HT1080 (cell line): ENCODE measurements at places on chromosomes 7 and 10. TPM values are rescaled to one million over a fixed set of nuclear protein-coding genes. Genes with fewer than 3 reads are reported as not detected.
A peak's percentile ranks its signal among the peaks of the same experiment; 100 is the strongest.

- DNase-seq, result no peak
These were observed 78.2 kb downstream of the NT5C2 start for GRCh38 chr10:103114876-103115275.

GRCh38 chr10:101217450-101218281 is 11.6 kb downstream of the LBX1 start:
- no peak for DNase-seq

GPR85 gene
- total RNA-seq, result 3.2 and 3.5 TPM in 2 replicates

DNA sequence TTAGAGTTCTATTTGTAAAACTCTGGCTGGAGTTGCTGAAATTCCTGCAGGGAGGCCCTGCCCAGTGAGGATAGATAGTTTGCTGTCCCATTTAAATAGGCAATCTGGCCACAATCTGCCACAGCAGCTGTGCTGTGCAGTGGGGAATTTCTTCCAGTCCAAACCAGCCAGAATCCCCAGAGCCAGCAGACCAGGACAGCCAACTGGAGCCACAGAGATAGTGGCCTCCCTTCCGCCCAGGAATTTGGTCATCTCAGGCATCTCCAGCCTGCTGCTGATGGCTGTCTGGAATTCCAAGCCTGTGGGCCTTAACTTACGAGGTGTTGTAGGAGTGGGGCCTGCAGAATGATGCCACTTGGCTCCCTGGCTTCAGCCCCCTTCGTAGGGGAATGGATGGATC is 643.4 kb downstream of the DNAJB9 start:
- DNase-seq, result no peak

DNA sequence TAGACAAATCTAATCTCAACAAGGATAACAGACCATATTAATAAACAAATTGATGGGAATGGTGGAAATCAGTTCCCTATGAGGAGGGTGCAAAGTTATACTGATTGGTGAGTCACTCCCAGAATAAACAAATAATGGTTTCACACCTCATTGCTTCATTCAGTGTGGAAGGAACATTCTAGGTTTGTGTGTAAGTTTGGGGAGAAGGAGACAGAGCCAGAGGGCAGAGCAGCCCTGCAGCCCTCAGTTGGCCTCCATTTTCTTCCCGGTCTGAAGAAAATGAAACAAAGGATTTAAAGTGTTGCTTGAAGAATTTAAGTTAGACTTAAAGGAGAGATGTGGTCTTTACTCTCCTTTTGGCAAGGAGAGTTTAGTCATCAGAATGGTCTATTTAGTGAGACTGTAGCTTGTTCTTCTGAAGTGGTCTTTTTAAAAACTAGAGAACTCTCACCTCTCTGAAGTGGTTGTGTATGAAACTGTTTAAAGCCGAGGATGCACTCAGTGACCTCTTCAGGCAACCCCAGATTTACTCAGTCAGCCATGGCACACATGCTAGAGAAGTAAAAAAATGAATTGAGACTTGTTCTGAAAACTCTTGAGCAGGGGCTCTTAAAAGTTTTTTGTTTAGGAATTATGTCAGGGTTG is 27.2 kb downstream of the IKZF1 start:
- no peak for DNase-seq

DNA sequence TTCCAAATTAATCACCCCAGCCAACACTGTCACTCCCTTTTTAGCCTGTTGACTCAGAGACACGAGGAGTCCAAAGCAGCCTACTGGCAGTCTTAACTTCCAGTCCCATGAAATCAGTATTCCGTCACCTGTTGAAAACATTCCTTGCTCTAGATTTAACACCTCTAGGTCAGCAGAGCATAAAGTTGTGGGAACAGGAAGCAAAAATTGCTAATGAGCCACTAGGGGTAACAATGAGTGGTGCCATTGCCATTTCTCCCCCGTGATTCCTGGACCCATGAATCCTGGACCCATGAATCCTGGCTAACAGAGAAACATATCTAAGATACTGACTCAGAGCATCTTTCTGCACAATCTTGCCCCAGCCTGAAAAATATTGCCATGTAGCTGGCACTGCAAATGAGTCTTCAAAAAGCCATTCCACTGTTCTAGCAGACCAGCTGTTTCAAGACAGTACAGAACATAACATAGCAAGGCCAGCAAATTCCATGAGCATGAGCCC is 252.7 kb upstream of the PTER start:
- DNase-seq, result no peak

DNA sequence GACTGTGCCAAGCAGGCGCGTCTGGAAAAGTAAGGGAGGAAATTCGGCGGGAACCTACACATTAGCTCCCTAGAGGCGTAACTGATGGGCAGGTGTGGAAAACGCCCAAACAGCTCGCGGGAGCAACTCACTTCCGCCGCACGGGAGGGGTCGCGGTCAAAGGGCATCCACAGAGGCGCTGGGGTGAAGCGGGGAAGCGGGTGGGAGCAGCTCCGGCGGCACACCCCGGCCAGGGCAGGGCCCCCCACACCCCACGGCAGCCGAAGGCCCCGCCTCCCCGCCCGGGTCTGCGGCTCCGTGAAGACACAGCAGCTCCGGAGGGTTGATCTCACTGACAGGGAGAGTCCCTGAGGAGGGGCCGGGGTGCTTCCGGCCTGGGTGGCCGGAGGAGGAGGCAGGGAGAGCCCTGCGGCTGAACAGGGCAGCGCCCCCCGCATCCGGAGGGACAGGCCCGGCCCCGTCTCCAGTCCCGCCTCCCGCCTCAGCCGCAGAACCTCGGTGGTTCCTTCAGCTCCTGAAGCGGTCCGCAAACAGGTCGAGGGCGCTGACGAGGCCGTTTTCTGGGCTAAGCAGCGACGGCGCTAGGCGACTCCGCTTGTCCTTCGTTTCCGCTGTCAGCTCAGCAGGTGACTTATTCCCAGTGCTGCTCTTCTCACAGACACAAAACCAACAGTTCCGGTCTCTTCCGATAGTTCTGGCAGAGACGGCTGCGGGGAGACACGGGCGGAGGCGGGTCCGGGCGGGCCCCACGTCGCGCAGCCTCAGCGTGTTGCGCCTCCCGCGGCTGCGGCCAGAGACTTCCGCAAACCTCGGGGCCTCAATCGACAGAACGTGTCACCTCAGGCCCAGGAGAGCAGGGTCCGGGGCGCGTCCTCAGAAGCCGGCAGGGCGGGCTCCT is 276.1 kb downstream of the DNAJB6 start:
- no peak for DNase-seq

DNA sequence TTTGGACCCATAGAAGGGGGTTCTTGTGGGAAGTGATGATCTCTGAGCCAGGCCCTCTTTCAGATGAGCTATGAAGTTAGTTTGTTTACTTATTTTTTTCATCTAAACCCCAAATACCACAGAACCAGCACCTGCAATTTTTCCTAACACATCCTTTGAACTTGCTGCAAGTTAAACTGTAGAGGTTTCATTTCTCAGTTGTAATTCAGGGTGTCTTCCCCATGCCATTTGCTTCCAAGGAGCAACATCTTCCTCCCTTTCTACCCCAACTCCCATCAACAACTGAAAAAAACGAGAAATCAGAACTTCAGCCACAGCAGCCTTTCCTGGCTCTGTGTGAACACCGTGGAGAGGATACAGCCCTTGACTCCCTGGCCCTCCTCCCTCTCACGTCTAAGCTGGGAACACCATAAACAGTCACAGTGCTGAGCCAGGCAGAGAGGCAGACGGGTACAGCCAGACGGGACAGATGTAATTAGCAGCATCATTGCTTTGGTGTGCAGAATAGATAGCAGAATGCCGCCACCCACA is 63.6 kb downstream of the RGS10 start:
- DNase-seq, result no peak

DNA sequence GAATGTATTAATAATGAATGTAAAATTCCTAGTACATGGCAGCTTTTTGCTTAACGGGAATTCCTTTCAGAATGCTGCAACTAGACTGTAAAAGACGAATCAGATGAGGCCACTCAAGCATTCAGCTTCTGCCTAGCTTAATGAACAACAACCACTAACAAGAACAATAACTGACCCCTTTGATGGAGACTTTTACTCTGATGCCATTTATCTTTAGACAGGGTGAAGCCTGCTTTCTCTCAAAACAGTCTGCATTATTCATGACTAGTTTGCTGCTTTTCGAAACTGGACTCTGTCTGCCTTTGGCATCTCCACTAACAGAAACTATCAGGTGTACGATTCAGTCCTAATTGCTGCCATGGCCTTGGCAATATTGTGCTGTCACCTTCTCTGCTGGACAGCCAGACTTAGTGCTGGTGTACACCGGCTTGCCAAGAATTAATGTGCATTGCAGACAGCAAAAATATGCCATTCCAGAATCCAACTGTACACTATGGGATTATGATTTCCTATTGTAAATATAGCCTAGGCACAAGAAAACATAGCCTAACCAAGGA is 295.5 kb upstream of the CDC14C start:
- no peak for DNase-seq

DNA sequence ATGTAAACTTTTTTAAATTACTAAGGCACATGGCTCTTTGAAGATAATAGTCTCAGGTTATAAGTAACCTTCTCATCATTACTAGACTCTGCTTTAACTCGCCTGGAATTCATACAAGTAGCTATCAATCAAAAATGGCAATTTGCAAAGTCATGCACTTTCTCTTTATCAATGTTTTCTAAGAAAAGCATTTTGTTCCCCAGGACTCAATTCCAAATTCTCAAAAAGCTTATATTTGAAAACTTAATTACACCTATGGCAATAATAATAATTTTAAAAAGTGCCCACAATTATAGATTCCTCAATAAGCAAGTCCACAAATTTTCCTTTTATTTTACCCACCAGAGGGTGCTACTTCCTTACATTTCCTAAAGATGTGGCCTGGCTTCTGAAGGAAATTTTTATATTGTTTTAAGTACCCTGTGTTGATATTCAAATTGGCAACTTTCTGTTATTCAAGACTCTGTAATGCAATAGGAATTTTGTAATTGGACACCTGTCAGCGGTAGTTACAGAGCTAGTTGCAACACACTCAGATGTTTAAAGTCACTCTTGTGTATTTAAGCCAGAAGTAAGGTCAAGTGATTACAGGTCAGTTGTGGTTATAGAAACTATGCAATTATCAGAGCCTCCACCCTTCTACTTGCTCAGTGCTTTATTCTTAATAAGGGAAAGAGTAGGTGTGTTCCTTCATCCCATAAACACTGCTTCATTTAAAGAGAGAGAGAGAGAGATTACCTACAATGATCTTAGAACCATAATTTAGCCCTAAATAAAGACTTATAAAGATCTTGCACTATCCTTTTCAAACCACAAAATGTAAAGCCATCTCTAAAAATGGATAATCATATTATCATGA is 47.1 kb upstream of the HYAL4 start:
- DNase-seq, result peak; percentile 90

EEF1AKMT2 gene
- total RNA-seq, result 26.2 and 29.9 TPM in 2 replicates

DNA sequence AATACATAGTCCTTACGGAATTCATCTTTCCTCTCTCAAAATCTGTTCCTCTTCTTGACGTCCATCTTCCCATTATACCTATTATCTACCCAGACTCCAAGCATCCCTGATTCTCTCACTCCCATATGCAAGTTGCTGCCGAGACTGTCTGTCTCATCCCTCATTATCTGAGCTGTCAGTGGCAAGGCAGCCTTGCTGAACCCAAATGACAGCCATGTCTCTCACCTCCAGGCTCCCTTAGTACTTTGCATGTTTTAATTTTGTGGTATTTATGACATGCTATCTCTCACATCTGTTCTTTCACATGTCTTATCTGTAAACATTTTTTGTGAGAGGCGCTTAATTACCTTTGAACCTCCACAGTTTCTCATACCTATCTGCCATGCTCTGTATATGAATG is 54.4 kb upstream of the IFRD1 start:
- no peak for DNase-seq

DNA sequence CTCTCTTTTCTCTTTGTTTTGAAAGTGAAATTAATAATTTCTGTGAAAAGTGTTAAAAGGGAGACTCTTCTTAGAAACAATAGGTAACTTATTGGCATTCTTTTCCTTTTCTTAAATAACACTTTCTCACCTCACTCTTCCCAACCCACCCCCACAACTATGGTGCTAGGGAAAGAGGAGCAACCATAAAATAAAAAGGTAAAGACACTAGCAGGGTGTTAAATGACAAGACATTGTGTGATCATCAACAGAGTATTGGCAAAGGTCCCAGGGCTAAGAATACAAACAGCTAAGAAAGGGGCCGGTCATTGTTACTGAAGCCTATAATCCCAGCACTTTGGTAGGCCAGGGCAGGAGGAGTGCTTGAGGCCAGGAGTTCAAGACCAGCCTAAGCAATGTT is 183.7 kb downstream of the NEBL start:
- DNase-seq, result no peak

ZNF425 gene
- total RNA-seq, result 0.23 and 0.33 TPM in 2 replicates

CALY gene
- 1.7 TPM in 1 of 2 replicates, not detected in the other for total RNA-seq

DNA sequence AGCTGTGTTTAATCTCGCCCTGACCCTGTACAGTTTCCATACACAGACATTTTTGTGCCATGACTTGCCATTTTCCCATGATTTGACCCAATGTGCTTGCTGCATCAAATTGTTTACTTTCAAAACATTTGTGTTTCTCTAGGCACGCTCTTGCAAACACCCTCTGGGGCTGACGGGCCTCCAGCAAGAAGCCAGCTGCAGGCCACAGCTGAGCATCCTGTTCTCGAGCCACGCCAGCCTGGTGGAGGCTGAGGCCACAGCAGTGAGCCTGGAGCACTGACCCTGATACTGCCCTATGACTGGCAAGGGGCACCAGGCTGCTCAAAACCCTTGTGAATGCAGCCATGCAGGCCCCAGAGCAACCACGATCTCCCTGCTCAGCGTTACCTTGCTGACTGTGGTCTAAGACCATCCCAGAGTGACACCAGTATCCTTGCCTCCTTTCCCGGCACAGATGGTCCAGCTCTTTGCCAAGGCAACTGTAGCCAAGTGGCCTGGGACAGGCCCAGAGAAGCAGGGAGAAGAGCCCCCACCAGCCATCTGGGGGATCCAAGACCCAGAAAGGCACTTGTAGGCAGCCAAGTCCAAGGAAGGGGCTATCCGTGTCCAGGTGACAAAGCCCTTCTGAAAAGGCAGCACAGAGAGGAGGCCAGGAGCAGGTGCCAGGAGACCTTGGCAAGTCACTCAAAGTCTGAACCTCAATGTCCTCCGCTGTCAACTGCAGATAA is 78.5 kb downstream of the OAT start:
- DNase-seq, result no peak

- no peak for DNase-seq
These were observed 713.5 kb downstream of the SORCS1 start for GRCh38 chr10:106450966-106451365.

- DNase-seq, result no peak
These were observed 83.6 kb upstream of the CHCHD3 start for GRCh38 chr7:133165529-133165928.

TRIM74 gene
- total RNA-seq, result not detected in 2 replicates

- no peak for DNase-seq
These were observed 4.2 kb downstream of the MKX start for GRCh38 chr10:27741173-27742091.

CCM2 gene
- 41.7 and 48.6 TPM in 2 replicates for total RNA-seq

ADCYAP1R1 gene
- 0.14 and 1.4 TPM in 2 replicates for total RNA-seq

TAS2R4 gene
- total RNA-seq, result 0.14 and 0.63 TPM in 2 replicates
